ENCODE measurements at places on chromosomes 5 and 9. TPM values are rescaled to one million over a fixed set of nuclear protein-coding genes. Genes with fewer than 3 reads are reported as not detected.

DNA sequence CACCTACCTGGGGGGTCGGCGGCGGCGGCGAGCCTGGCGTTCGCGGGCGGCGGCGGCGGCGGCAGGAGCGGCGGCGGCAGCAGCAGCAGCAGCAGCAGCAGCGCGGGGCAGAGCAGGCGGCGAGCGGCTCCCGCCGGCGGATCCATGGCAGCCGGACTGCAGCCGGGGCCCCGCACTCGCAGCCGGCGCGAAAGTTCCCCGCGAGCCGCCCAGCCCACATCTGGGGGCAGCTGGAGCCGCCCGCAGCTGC, 153 bp downstream of the ADAMTS2 start:
- H3K4me1 ChIP-seq: peaks cover 8% of the 10 kb centered on the region
- H3K27me3 ChIP-seq: peaks cover 73% of the 10 kb centered on the region
- no peaks in the 10 kb centered on the region for H3K36me3 ChIP-seq
- H3K27ac ChIP-seq: no peak overlapping the region
- H3K4me3 ChIP-seq: no peak overlapping the region

Gene RNF183
- 0.77 TPM for total RNA-seq

Gene BHMT2
- total RNA-seq: 0.45 TPM

GRCh38 chr5:159837860-159838259, 78.4 kb upstream of the ADRA1B start:
- no peak for DNase-seq
- H3K4me3 ChIP-seq: no peak overlapping the region
- H3K27me3 ChIP-seq: peaks cover 17% of the 10 kb centered on the region
- H3K4me1 ChIP-seq: no peaks in the 10 kb centered on the region
- no peaks in the 10 kb centered on the region for H3K36me3 ChIP-seq

GRCh38 chr5:102809033-102809432, 53.9 kb downstream of the PAM start:
- H3K4me1 ChIP-seq: peaks cover 14% of the 10 kb centered on the region
- no peaks in the 10 kb centered on the region for H3K27me3 ChIP-seq
- no peaks in the 10 kb centered on the region for H3K36me3 ChIP-seq
- H3K4me3 ChIP-seq: no peak overlapping the region
- no peak overlapping the region for H3K27ac ChIP-seq

Gene SLC22A4
- total RNA-seq: 1.3 TPM

DNA sequence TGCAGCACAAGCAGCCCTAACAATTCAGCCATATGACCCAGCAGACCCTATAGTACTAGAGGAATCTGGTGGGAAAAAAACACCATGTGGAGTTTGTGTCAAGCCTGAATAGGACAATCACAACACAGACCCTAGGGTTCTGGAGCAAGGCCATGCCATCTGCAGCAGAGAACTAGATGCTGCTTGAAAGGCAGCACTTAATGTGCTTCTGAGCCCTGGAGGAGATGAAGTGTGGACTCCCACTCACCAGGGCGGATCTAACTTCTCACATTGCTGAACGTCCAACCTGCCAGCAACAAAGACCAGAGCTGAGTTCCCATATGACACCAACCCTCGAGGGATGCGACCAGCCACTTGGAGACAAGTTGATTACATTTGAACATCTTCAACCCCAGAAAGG, 43.2 kb downstream of the GABBR2 start:
- H3K27me3 ChIP-seq: peaks cover 3% of the 10 kb centered on the region
- no peaks in the 10 kb centered on the region for H3K36me3 ChIP-seq
- H3K4me3 ChIP-seq: no peak overlapping the region

Gene LCN15
- 0.93 TPM for total RNA-seq

Gene HAPLN1
- 5.5 TPM for total RNA-seq

GRCh38 chr9:92242260-92243136, 51.0 kb downstream of the IARS1 start:
- H3K36me3 ChIP-seq: peaks cover 53% of the 10 kb centered on the region
- DNase-seq: no peak
- no peak overlapping the region for H3K4me3 ChIP-seq
- H3K27ac ChIP-seq: no peak overlapping the region
- no peaks in the 10 kb centered on the region for H3K4me1 ChIP-seq
- no peaks in the 10 kb centered on the region for H3K27me3 ChIP-seq

Gene GPX3
- total RNA-seq: 19.7 TPM

DNA sequence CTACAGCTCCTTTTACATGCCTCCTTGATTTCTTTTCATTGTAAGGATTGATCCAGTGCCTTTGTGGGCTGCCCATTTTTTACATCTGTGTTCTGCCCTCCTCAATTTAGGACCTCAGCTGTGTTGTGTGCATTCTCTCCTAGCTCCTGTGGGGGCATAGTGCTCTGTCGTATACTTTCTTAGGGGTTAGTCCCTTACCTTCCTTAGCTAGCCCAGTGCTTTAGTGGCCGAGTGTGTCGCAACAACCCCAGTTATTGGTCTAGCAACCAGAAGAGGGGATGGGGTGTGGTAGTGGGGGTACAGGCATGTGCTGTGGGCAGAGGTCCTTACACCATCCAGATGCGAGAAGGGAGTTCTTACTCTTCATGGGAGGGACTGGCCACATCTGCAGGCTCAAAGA, 12.1 kb downstream of the MTRR start:
- peaks cover 11% of the 10 kb centered on the region for H3K4me1 ChIP-seq
- H3K36me3 ChIP-seq: peaks cover 39% of the 10 kb centered on the region
- DNase-seq: no peak
- no peak overlapping the region for H3K27ac ChIP-seq
- no peak overlapping the region for H3K4me3 ChIP-seq

DNA sequence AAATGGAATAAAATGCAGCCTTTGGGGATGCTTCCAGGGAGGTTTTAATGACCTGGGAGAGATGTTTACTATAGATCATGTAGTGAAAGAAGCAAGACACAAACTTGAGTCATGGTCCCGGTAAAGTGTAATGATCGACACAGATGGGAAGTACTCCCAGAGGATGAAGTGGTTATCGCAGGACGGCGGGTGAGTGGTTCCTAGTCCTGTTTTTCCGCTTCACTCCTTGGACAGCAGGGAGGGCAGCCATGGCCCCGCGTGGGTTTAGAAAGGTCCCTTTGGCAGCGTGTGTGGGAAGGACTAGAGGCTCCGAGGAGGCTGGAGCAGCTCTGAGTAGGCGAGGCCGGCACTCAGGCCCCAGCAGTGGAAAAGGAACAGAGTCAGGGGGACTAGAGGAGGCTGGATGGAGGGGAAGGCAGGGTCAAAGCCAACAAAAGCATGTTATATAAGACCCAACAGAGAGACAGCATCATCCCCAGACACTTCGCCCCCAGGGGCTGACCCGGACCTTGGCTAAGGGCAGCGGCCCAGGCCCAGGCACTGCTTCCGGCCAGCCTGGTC, 49.2 kb upstream of the STXBP1 start:
- DNase-seq: no peak
- H3K36me3 ChIP-seq: peaks cover 18% of the 10 kb centered on the region
- peak overlapping the region; percentile 98 for H3K27ac ChIP-seq
- H3K4me1 ChIP-seq: peaks cover 56% of the 10 kb centered on the region

GRCh38 chr5:171647043-171647903, 138.3 kb upstream of the SMIM23 start:
- H3K4me3 ChIP-seq: no peak overlapping the region
- H3K36me3 ChIP-seq: no peaks in the 10 kb centered on the region
- no peak overlapping the region for H3K27ac ChIP-seq
- peaks cover 46% of the 10 kb centered on the region for H3K4me1 ChIP-seq
- peaks cover 33% of the 10 kb centered on the region for H3K27me3 ChIP-seq

DNA sequence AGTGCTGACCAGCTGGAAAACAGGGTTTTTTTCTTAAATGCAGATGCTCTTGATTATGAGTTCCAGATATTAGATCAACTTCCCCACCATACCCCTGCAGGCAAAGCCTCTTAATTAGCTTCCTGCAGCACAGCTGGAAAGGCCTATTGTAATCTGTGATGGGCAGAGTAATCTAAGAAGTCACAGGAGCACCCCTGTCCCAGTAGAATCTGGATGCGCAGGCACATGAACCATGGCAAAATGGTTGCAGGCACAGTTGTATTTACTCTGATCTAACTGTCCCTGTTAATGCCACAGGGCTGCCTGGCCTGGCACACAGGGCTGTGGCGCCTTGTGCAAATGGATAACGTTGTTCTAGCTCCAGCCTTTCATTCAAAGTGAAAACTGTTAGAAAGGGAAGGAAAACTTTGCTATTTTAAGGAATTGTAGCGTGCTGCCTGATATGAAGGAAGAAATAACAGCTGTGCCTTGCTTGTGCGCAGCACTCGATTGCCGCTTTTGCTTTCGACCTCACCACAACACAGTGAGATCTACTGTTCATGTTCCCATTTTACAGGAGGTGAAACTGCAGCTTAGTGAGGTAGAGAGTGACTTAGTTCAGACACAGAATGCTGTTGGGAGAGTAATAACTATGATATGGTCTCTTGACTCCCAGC, 2.3 kb downstream of the TGFBI start:
- peaks cover 43% of the 10 kb centered on the region for H3K4me1 ChIP-seq
- peaks cover 15% of the 10 kb centered on the region for H3K36me3 ChIP-seq
- peak overlapping the region; percentile 81 for H3K4me3 ChIP-seq
- peaks cover 72% of the 10 kb centered on the region for H3K27me3 ChIP-seq
- no peak overlapping the region for H3K27ac ChIP-seq

DNA sequence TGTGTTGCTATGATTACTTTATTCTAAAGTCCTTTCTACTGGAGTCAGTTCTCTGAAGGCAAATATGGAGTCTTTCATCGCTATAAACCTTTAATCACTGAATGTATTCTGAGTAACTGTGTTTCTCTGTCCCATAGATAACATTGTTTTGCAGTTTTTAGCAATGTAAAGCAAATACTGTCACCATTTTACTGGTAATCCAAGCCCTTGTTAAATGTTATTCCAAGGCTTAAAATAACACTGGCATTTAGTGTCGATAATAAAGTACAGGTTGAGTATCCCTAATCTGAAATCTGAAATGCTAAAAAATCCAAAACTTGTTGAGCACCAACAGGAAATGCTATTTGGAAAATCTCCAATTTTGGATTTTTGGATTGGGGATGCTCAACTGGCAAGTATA, 24.6 kb downstream of the CCNH start:
- H3K27ac ChIP-seq: no peak overlapping the region
- DNase-seq: no peak
- H3K4me1 ChIP-seq: no peaks in the 10 kb centered on the region
- peaks cover 26% of the 10 kb centered on the region for H3K36me3 ChIP-seq
- no peaks in the 10 kb centered on the region for H3K27me3 ChIP-seq

DNA sequence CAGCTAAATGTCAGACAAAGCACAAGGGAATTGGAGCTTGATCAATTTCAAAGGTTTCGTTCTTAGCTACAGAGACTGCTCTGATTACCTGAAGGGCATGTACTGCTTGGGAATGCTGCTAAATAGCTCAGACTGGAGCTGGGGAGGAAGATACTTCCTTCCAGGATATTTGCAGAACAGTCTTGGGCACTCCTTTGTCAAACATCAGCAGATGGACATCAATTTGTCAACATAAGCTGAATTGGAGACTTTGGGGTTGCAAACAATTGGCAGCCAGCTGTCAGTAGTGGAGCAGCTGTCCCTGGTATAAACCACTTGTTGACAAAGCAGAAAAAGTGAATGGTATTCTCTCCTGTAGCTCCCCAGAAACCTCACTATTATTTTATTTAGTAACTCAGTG, 182.0 kb downstream of the CCDC192 start:
- no peak overlapping the region for H3K4me3 ChIP-seq
- no peak for DNase-seq
- H3K36me3 ChIP-seq: no peaks in the 10 kb centered on the region
- peaks cover 5% of the 10 kb centered on the region for H3K4me1 ChIP-seq

GRCh38 chr5:119418606-119419100, 33.6 kb upstream of the HSD17B4 start:
- H3K27ac ChIP-seq: peak overlapping the region; percentile 79
- H3K4me3 ChIP-seq: no peak overlapping the region
- no peaks in the 10 kb centered on the region for H3K27me3 ChIP-seq
- no peak for DNase-seq
- H3K4me1 ChIP-seq: no peaks in the 10 kb centered on the region
- H3K36me3 ChIP-seq: no peaks in the 10 kb centered on the region

GRCh38 chr9:123718188-123718587, 211.7 kb downstream of the DENND1A start:
- H3K4me3 ChIP-seq: no peak overlapping the region
- H3K27me3 ChIP-seq: peaks cover 3% of the 10 kb centered on the region
- H3K27ac ChIP-seq: no peak overlapping the region
- peaks cover 11% of the 10 kb centered on the region for H3K4me1 ChIP-seq

Gene SLC6A18
- total RNA-seq: 0.48 TPM
